ENCODE measurements at places on chromosomes 4 and X.

DNA sequence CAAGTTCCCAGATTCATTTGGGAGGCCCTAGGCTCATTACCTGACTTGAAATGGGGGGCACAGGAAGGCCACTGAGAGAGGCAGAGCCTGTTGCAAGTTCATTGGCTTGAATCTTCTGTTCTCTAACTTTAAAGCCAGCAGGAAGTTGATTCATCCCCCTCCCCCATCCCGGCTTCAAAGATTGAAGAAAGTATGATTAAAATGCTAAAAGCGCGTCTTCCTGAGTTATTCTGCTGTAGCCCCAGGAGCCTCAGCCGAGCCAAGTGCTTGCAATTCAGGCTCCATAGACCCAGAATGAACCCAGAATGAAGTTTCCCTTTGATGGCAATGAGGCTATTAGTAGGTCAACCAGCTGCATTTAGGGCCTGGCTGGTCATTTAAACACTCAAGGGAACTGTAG lies 14.7 kb downstream of the CHST7 start:
- peak; percentile 68 for DNase-seq

DNA sequence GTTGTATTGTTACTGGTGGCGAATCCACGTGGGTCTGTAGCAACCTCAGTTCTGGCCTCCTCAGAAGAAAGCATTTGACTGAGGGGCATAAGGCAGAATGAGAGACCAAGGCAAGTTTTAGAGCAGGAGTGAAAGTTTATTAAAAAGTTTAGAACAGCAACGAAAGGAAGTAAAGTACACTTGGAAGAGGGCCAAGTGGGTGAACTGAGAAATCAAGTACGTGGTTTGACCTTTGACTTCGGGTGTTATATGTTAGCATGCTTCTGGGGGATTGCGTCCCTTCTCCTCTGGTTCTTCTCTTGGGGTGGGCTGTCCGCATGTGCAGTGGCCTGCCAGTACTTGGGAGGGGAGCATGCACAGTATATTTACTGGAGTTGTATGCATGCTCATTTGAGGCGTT lies 232.7 kb upstream of the GATB start:
- DNase-seq = no peak

DNA sequence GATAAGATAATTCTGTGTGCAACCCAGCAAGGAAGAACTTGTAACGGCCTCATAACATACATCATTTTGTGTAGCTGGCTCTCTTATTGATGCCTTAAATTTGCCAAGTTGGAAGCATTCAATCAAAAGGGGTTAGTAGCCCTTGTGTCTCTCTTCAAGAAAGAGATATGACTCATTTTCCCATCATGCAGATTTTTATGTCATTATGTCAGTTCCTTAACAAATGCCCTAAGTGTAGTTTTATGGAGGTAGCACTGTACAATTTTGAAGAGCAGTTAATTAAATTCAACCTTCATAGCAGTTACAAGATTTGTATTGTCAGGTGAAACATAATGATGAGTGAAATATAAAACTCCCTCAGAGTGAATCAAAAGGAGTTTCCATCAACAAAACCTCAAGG lies 215.6 kb downstream of the GRIA3 start:
- DNase-seq = no peak

DNA sequence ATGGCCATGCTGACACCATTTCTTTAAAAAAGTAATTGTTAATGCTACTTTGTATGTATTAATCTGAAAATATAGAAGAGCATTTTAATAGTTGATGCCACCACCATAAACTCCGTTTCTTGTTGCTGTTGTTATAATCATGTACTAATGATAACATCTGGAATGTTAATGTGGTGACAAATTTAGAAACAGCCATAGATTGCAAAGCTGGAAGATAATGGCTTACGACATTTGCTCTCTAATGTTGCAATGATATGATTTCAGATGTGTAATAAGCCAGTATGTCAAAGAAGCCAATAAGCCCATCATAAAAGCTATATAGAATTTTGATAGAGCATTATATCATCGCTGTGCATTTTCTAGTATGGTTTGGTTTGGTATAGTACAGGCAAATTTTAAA lies 579.4 kb upstream of the ZFP42 start:
- no peak for DNase-seq

DNA sequence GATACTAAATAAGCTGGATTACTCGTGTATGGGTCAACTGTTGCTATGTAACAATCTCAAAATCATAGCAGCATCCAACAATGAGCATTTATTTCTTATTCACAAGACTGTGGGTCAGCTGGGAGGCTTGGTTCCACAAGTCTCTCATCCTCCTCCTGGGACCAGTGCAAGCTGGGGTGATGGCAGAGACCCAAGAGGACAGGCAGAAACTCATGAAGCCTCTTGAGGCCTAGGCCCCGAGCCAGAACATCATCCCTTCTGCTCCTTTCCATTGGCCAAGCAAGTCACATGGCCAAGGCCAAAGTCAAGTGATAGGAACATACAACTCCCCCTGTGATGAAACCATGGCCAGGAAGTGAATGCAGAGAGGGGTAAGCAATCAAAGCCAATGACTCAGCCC lies 422.1 kb downstream of the BCOR start:
- DNase-seq = no peak

GRCh38 chrX:66023385-66024091 lies 16.3 kb downstream of the VSIG4 start:
- no peak for DNase-seq

GRCh38 chr4:152705903-152706302 lies 26.1 kb upstream of the TMEM154 start:
- peak; percentile 69 for DNase-seq

DNA sequence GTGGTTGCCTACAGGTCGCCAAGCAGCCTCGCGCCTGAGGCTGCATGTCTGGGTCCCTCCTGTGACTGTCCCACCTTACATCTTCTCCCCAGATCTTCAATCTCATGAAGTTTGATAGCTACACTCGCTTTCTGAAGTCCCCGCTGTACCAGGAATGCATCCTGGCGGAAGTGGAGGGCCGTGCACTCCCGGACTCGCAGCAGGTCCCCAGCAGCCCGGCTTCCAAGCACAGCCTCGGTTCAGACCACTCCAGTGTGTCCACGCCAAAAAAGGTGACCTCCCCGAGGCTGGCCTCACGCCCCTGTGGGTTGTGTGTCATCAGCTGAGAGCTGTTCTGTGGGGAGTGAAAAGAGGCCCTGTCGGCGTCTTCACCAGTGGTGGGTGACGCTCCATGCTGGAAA lies 24.9 kb upstream of the HGFAC start:
- no peak for DNase-seq

- peak; percentile 60 for DNase-seq
Observed at GRCh38 chr4:90127706-90128345, 632 bp downstream of the CCSER1 start.

GRCh38 chrX:131187206-131187605 lies 101.9 kb downstream of the IGSF1 start:
- peak; percentile 14 for DNase-seq

DNA sequence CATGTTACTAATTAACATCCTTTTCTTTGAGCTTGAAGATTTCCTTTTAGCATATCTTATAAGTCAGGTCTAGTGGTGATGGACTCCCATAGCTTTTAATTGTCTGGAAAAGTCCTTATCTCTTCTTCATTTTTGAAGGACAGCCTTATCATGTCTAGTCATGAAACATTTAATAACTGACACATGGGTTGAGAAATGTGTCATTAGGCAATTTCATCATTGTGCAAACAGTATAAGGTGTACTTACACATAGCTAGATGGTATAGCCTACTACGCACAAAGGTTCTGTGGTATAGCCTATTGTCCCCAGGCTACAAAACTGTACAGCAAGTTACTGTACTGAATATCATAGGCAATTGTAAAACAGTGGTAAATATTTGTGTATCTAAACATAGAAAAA lies 34.5 kb upstream of the ALG13 start:
- no peak for DNase-seq

GRCh38 chrX:20361081-20361889 lies 94.6 kb upstream of the RPS6KA3 start:
- no peak for DNase-seq

All from GM23338 (cell line).